ENCODE measurements at places on chromosomes 2 and 18.

- no peak for DNase-seq
These were observed 5.5 kb downstream of the GCKR start for GRCh38 chr2:27502142-27502541.

GRCh38 chr2:54424555-54425163 is 31.5 kb upstream of the SPTBN1 start:
- no peak for DNase-seq

GRCh38 chr2:188235364-188235763 is 56.3 kb upstream of the GULP1 start:
- no peak for DNase-seq

- no peak for DNase-seq
These were observed 23.7 kb upstream of the TEX51 start for GRCh38 chr2:126874961-126875360.

GRCh38 chr2:113965644-113966043 is 75.8 kb downstream of the ACTR3 start:
- no peak for DNase-seq

DNA sequence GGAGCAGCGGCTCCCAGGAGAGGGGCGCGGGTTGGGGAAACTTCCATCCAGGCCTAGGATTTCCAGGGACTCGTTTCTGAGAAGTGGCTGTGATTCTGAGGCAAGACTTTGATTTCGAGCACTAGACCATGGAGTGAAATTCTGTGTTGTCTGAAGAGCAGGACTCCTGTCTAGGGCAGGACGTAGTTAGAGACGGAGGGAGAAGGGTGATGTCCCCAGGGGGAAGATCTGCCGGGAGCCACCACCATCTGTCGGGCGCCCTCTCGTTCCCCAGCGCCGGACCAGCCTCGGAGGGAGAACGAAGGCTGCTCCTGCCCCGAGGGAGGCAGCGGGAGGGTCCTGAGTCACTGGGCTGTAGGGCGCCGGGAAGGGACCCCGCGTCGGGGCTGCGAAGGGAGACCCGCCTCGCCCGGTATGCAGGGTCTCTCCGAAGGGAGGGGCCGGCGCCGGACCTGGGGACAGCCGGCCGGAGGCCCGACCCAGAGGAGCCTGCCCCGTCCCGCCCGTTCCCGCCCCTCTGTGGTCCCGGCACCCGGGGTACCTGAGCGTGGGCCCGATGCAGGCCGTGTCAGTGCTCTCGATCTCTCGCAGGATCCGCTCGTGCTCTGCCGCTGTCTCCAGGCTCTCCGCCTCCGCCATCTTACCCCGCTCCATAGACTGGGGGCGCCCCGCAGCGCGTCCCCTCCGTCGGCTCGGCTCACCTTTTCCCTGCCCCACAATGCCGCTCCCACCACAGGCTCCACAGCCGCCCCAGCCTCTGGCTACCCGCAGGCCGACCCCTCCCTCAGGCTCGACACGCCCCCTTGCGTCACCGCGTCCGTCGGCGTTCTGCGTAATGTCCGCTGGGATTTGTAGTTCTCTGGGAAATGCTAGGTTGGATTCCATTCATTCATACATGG is at the start of gene EXOC6B:
Gene EXOC6B (minus strand): TSS at position 777 of the 899 bp plus-strand sequence.
- DNase-seq, result peak; percentile 53

GRCh38 chr2:189613650-189614420 is 33.2 kb upstream of the SLC40A1 start:
- DNase-seq, result no peak

GRCh38 chr2:216205486-216205885 is 96.3 kb downstream of the XRCC5 start:
- DNase-seq, result no peak

DNA sequence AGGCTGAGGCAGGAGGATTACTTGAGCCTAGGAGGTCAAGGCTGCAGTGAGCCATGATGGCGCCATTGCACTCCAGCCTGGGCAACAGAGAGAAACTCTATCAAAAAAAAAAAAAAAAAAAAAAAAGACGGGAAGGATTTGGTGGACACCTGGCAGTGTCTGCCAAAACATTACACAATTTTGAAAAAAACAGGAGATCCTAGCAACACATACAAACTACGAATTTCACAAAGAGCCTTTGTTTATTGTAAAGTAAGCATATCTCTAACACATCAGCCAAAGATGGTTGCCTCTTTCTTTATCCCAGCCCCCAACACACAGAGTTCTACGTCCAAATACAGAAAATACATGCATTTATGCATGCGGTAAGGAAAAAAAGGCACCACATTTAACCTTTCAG is 7.6 kb downstream of the GPR45 start:
- DNase-seq, result no peak

GRCh38 chr2:30681022-30681421 is 126.2 kb downstream of the CAPN13 start:
- DNase-seq, result no peak

DNA sequence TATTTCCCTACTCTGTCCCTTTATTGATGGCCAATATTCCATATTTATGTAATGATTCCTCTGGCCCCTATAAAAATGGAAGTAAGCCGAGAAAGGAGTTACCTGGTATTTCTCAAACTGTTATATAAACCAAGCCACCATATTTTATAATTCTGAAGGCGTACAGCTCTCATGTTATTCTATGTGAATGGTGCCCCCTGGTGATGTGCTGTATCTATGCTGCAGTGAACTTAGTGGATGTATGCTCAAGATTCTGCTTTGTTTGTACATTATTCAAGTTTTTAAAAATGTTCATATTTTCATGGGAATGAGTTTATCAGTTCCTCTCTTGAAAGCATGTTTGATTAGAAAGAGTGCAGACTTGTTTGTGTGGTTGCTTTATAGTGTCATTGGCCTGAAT is 194.5 kb upstream of the LRRTM1 start:
- no peak for DNase-seq

DNA sequence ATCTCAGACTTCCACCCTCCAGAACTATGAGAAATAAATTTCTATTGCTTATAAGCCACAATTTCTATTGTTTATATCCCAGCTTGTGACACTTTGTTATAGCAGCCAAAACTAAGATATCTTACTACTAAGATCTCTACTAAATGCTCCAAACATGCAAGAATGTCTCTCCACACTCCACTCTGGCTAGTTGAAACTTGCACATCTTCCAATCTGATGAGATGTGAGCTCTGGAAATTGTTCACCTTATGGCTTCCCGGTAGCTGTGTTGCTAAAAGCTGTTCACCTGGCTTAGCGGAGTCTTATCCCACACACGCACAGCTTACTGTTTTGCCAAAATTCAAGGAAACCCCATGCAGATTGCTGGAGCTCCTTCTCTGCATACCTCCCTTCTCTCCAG is 43.9 kb downstream of the PKDCC start:
- no peak for DNase-seq

- DNase-seq, result no peak
These were observed 96.9 kb upstream of the POU3F3 start for GRCh38 chr2:104757056-104757455.

- no peak for DNase-seq
These were observed 554.4 kb upstream of the LRRTM1 start for GRCh38 chr2:80858965-80859364.

DNA sequence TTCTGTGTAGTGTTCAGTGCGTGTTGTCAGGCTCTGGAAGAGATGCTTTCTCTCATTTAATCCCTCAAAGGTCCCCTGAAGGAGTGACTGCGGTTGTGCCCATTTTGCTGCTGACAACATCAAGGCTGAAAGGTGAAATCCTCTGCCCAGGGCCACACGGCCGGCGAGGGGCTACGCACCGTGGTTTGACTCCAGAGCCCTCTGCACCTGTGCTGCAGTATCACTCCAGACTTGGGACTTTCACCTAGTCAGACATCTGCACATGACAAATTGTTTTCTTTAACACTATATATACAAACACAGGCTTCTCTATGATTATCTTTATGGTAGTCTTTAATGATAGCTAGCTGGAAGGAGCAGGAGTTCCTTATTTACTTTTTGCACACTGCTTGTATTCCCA is 90.2 kb downstream of the ARMC9 start:
- DNase-seq, result no peak

DNA sequence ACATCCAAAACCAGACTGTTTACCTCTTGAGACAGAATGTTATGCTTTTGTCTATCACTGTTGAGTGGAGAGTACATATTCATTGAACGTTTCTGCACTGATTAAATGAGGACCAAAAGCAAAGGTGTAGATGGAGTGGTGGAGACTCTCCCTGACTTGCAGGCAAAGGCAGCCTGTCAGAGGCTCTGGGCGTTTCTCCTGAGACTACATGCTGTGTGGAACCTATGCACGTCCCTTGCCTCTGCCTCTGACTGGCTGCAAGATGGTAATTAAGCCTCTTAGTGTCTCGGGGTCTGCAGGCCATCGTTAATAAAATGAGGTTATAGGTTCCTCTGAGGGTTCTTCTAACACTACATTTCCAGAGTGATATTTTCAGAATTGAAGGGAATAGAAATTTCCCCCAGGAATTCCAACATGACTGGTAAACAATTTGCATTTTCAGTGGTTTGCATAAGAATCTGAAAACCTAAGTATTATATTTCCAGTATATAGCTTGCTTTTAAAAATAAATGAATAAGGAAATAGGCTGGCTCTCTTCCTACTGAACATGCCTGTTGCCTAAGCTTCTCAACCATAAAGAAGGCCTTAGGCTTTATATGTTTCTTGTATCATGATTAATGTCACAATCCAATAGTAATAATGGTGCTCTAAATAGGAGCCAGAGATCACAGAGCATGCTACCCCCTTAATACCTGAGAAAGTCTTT is 107.4 kb downstream of the FTCDNL1 start:
- DNase-seq, result no peak

- DNase-seq, result no peak
These were observed 46.6 kb upstream of the TBC1D8 start for GRCh38 chr2:101197814-101198213.

DNA sequence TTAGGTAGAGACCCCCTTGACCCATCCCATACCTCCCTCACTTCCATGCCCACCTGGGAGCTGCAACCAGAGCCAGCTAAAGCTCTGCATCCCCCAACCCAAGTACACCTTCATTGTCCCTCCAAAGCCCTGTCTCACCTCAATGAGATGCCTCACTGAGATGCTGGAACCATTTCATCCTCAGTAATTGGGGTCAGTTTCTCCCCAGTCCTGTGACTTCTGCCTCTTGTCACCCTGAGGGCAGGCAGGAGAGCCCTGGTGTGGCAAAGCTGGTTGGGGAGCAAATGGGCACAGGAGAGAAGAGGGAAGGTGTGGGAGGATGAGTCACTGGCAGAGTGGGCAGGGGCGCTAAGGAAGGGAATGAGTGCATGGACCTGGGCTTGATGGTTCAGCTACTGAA is 27.9 kb upstream of the NT5DC4 start:
- DNase-seq, result no peak

- no peak for DNase-seq
These were observed 470.8 kb downstream of the RIT2 start for GRCh38 chr18:42644729-42645131.

DNA sequence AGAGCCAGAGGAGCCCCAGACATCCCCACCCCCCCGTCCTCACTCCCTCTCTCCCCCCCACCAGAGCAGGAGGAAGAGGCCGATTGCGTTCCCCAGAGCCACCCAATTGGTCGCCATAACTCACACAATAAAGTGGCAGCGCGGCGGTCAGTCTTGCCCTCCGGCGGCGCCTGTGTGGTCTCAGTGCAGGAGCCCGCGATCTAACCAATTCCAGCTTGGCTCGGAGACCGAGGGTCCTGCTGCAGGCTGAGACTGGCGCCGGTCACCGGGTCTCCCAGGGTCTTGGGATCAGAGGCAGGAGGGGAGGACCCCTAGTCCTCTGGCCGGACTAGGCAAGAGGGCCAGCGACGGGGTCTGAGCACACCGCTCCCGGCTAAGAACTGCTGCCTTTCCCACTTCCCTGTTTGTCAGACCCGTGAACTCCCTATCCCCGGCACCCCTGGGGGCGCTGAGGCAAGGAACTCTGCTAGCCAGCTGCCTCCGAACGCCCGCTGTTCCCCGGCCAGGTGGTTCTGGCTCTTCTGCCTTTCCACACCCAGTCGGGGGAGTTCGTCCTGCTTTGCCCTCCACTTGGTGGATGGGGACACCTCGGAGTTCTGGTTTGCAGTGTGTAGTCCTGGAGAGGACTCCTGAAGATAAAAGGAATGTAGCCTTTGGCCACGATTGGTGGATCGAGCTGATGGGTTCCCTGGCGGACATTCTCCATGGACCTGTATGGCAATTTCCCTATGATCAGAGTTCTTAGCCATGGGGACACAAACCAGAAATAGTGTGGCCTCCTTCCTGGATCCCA is 1.0 kb upstream of the HOXD12 start:
- no peak for DNase-seq

DNA sequence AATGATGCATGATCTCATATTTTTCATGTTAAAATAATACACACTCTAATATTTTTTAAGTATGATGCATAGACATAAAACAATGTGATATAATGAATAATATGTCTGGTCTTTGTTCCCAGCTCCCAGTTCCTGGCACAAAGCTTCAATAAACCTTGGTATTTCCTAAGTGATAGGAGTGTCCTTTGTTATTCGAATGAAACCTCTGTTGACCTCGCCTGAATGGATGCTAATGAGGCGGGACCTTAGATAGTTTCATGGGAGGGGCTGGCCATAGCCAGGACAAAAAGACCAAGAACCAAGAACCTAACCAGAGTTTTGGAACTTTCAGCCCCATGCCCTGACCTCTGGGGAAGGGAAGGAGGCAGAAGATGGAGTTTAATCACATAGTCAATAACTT is 257.7 kb upstream of the COPS8 start:
- no peak for DNase-seq

GRCh38 chr2:207317378-207317984 is 151.7 kb upstream of the KLF7 start:
- DNase-seq, result no peak

DNA sequence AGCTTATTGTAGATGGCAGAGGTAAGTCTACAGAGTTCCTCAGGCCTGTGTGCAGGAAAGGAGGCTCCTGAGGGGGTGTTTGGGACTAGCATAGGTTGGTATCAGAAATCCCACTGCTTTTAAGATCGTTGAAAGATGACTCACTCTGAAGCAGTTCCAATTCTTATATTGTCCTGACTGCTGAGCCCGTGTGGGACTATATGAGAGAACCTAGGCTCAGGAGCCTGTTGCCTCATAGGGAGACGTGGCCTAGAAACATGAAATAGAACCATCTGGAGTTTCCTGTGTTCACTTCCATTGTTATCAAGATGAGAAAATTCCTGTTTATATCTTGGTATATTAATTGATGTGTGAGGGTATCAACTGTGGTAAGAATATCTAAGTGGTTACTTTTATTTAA is 5.7 kb downstream of the CCT7 start:
- no peak for DNase-seq

- no peak for DNase-seq
These were observed 27.3 kb downstream of the CAB39 start for GRCh38 chr2:230739961-230740360.

- DNase-seq, result no peak
These were observed 23.3 kb downstream of the CTAGE1 start for GRCh38 chr18:22394428-22394827.

DNA sequence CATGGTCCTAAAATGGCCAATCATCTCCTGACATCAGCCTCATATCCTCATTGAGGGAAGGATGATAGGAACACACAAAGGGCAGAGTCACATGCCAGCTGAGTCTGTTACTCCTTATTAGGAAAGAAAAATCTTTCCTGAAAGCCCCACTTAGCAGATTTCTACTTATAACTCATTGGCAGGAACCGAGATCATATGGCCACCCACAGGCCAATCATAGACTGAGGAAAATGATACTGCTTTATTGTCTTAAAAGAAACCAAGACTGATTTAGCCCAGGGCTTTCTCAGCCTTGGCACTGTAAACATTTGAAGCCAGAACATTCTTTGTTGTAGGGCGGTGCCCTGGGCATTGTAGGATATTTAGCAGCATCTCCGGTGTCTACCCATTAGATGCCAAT is 18.7 kb downstream of the GKN2 start:
- DNase-seq, result no peak

GRCh38 chr18:79933765-79934164 is 17.7 kb downstream of the SLC66A2 start:
- no peak for DNase-seq

GRCh38 chr2:163132850-163133249 is 294.3 kb upstream of the KCNH7 start:
- DNase-seq, result no peak
